ENCODE measurements at places on chromosomes 2 and 18. TPM values are rescaled to one million over a fixed set of nuclear protein-coding genes. Genes with fewer than 3 reads are reported as not detected.

- peaks cover 22% of the 10 kb centered on the region for H3K4me1 ChIP-seq
- no peak overlapping the region for H3K27ac ChIP-seq
- H3K27me3 ChIP-seq: peaks cover 8% of the 10 kb centered on the region
- no peak overlapping the region for H3K4me3 ChIP-seq
- no peaks in the 10 kb centered on the region for H3K36me3 ChIP-seq
Measured at GRCh38 chr2:127577973-127578372, 42.5 kb downstream of the MYO7B start.

GRCh38 chr18:55404136-55404830 lies 183.7 kb downstream of the TCF4 start:
- H3K4me1 ChIP-seq: no peaks in the 10 kb centered on the region
- no peak overlapping the region for H3K4me3 ChIP-seq
- H3K27ac ChIP-seq: no peak overlapping the region
- H3K27me3 ChIP-seq: no peaks in the 10 kb centered on the region
- H3K36me3 ChIP-seq: no peaks in the 10 kb centered on the region

DNA sequence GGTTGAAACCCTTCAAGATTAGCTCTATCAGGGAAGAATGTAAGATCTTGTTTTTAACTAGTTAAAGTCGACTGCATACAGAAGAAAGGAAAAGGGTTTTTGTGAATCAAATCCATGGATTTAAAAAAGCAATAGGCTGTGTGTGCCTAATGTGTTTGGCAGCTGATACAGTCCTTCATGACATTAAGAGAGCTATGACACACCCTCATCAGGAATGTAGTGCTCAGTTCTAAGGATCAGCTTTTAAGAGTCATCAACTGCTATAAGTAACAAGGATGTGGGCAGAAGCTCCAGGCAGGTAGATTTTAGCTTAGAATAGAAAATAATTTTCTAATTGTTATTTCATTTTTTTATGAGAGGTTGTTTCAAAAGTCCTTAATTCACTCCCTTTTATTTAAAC lies 52.9 kb downstream of the PPP1R1C start:
- H3K36me3 ChIP-seq: no peaks in the 10 kb centered on the region
- H3K27ac ChIP-seq: no peak overlapping the region
- no peak overlapping the region for H3K4me3 ChIP-seq

DNA sequence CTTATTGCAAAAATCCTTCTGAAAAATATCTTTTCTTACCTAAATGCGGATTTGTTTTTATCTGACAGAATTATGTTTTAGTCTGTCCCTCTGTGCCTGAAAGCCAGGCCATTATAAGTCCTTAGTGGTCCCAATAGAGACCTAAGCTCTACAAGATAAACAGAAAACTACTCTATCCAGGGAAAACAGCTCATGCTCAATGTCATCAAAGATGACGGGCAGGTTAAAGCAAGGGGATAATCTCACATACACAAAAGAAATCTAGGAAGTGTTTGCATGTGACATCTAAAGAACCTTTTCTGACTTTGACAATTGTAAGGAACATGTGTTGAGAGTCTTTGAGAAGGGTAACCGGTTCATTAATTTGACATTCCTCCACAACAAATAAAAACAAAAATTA lies 741.1 kb upstream of the ID2 start:
- peaks cover 2% of the 10 kb centered on the region for H3K4me1 ChIP-seq
- no peak overlapping the region for H3K27ac ChIP-seq
- no peaks in the 10 kb centered on the region for H3K27me3 ChIP-seq
- no peak for DNase-seq
- no peak overlapping the region for H3K4me3 ChIP-seq

DNA sequence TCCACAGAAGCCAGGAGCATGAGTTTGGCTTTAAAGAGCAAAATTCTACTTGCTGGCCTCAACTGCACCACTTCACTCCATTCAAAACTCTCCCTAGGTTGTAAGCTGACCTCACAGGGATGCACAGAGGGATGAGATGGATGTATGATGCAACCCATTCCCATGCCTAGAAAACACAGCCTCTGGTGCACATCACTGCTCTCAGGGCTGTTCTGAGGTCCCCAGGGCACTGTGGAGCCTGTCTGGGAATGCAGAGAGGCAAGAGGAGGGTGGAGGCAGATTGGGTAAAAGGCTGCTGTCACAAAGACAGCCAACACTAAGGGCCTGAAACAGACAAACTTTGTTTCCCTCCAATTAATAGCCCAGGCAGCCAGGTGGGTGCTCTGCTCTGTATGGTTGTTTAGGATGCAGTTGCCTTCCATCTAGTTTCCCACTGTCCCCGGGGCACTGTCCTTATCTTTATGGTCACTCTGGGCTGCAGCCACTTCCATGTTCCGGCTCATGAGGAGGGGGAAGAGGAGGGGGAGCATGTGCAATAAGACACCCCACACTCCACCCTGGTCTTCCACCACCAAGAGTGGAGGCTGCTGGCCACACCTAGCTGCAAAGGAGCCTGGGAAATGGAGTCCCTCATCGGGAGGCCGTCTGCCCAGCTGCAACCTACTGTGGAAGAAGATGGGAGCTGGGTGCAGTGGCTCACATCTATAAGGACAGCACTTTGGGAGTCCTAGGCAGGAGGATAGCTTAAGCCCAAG lies 7.0 kb downstream of the GPR45 start:
- DNase-seq: no peak
- H3K27ac ChIP-seq: no peak overlapping the region
- no peaks in the 10 kb centered on the region for H3K36me3 ChIP-seq
- H3K27me3 ChIP-seq: no peaks in the 10 kb centered on the region
- H3K4me3 ChIP-seq: no peak overlapping the region
- no peaks in the 10 kb centered on the region for H3K4me1 ChIP-seq

GRCh38 chr2:200129721-200130462 lies 174.5 kb downstream of the MAIP1 start:
- H3K27me3 ChIP-seq: no peaks in the 10 kb centered on the region
- H3K4me3 ChIP-seq: no peak overlapping the region

DNA sequence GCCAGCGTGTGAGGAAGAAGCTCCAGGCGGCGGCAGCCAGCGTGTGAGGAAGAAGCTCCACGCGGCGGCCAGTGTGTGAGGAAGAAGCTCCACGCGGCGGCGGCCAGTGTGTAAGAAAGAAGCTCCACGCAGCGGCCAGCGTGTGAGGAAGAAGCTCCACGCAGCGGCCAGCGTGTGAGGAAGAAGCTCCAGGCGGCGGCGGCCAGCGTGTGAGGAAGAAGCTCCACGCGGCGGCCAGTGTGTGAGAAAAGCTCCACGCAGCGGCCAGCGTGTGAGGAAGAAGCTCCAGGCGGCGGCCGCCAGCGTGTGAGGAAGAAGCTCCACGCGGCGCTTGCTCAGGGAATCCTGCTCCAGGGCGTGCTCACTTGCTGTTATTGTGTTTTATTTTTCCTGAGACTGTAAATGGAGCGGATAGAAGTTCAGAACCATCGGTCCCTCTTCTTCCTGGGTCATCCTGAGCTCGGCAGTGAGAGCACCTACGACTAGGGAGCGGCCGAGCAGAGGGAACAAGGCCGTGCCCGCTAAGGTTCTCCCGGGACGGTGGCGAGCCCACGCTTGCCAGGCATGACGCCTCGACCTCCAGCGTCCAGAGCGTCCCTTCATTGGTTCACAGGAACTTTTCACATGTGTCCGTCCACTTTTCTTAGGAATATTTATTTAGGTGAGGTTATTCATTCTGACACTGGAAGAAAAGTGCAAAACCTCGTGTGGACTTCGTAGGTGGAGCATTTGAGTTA lies 94.2 kb downstream of the TMEM18 start:
- H3K36me3 ChIP-seq: no peaks in the 10 kb centered on the region
- H3K4me1 ChIP-seq: peaks cover 14% of the 10 kb centered on the region
- H3K27ac ChIP-seq: no peak overlapping the region
- no peak for DNase-seq
- peaks cover 13% of the 10 kb centered on the region for H3K27me3 ChIP-seq

The CDH19 gene
- total RNA-seq: not detected

The NCKAP5 gene
- total RNA-seq: not detected

The CRYGD gene
- not detected for total RNA-seq

The L3MBTL4 gene
- total RNA-seq: 0.33 TPM

The SNTG2 gene
- total RNA-seq: not detected
